Hematopoietic multipotent progenitor cell treated with erythropoietin and hydrocortisone succinate and interleukin-3 and kit ligand, for 6 days (in vitro differentiated cells): ENCODE measurements at places on chromosomes 11 and 22.

- no peak for DNase-seq
Measured at GRCh38 chr11:10295064-10295901, 1.3 kb upstream of the SBF2 start.

DNA sequence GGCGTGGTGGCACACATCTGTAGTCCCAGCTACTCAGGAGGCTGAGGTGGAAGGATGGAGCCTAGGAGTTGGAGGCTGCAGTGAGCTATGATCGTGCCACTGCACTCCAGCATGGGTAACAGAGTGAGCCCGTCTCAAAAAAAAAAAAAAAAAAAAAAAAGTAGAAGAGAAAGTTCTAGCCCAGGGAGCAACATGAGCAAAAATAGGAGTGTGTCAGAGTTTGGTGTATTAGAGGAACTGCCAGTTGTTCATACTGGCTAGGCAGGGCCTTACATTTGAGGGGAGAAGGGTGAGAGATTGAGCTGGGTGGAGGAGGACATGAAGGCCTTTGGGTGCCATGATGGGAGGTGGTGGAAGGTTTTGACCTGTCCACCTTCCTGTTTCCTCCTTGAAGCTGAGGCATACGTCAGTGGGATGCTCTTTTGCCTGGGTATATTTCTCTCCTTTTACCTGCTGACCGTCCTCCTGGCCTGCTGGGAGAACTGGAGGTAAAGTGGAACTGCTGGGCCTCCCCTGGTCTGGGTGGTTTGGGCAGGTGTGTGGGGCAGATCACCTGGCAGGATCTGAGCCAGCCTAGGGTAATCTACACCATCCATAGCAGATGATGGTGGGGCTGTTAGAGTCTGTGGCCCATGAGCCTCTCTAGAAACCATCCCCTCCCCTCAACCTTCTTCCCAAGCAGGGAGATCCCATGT lies 7.3 kb downstream of the SIDT2 start:
- no peak for DNase-seq

- DNase-seq, result no peak
Measured at GRCh38 chr11:30206249-30206996, 24.4 kb upstream of the FSHB start.

- no peak for DNase-seq
Measured at GRCh38 chr22:38148245-38148644, 33.4 kb downstream of the PLA2G6 start.

DNA sequence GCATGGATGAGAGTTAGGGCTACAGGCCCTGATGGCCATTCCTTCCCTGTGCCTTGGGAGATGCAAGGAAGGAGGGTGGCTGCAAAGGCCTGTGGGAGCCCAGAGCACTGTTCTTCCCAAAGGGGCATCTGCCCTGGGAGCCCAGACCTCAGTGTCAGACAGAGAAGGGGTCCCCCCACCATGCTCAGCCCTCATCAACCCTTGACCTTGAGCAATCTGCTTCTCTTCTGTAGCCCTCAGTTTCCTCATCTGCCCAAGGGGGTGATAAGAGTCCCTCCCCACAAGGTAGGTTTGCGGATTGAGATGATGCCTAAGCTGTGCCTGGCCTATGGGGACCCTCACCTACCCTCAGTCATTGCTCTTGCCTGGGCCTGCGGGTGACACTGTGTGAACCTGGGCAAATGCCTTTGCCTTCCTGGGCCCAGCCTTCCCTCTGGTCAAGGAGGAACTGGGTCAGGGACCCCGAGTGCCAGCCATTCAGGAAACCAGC lies 47.5 kb downstream of the IGLL5 start:
- DNase-seq, result no peak

DNA sequence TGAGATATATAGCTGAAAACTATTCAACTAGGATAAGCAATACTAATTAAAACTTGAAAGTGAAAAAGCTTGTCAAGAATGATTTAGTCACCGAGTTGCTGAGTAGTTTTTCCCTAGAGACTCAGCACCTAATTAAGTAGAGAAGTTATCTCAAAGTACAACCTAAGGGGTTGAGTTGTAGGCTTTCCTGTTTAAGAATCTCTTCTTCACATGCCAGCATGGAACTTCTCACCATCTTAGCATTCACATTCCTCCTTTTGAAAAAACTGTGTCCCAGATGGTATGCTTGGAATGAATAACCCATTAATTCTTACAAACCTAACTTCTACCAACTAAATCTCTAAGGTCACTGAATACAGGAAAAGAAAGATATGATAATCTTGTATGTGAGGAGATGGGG lies 303.3 kb upstream of the ZC3H12C start:
- no peak for DNase-seq

- DNase-seq, result no peak
Measured at GRCh38 chr11:111476366-111476765, 35.8 kb downstream of the BTG4 start.

- peak; percentile 72 for DNase-seq
Measured at GRCh38 chr11:88421530-88421929, 84.0 kb upstream of the CTSC start.

DNA sequence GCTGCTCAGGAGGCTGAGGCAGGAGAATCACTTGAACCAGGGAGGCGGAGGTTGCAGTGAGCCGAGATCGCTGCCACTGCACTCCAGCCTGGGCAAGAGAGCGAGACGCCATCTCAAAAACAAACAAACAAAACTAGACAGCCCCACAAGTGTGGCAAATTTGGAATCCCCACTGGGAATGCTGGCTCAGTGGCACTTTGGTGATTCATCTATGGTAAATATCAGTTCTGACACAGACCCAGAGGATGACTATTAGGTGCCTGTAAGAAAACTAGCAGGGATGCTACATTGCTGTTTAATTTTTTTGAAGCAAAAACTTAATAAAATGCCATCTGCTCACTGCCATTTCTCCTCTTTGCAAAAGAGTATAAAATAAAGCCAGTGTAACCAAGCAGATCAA lies 107.9 kb downstream of the NAT10 start:
- DNase-seq, result no peak

DNA sequence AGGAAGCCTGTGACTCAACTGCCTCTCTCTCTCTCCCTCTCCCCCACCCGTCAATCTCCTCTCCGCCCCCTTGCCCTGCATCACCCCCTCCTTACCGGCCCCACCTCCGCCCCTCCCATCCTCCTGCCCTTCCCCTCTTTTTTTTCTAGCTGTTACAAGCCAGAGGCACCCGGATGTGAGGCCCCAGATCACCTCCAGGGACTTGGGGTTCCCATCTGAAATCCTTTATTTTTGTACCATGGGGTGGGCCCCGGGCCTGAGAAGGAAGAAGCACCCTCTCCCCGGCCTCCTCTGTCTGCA lies 10.8 kb downstream of the KCTD17 start:
- DNase-seq, result no peak

DNA sequence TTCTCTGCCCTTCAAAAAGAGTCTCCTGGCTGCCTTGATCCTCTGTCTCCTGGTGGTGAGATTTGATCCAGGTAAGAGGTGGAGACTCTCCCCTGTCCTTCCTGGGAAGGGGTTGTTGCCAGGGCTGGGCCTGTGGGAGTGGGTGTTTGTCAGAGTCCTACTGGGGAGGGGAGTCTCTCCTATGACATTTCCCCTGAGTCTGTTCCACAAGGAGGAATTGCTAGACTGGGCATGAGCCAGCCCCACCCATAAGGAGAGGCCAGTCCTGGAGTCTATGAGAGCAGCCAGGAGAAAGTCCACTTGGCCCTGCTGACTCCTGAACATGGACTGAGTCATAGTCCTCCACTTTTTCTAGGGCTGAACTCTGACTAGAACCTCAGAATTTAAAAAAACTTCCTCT lies 7.4 kb downstream of the PEX26 start:
- DNase-seq, result no peak

- no peak for DNase-seq
Measured at GRCh38 chr11:95373241-95373640, 142.2 kb upstream of the SESN3 start.
